Activated CD4-positive, alpha-beta T cell treated with anti-CD3 and anti-CD28 coated beads, Interleukin-2, amount 50 U/mL, for 16 hours (primary cell): ENCODE measurements at places on chromosomes 7 and 10.

- DNase-seq = no peak
These were observed 91.4 kb downstream of the ZMIZ1 start for GRCh38 chr10:79160191-79160590.

GRCh38 chr10:7231509-7232414, 179.1 kb downstream of the SFMBT2 start:
- no peak for DNase-seq

- DNase-seq = no peak
These were observed at the start of gene LRRC17 for GRCh38 chr7:102912742-102913141. Gene LRRC17, plus strand, starts transcription at chr7:102913000. Its CDS starts 20,914 bp downstream, at chr7:102933914.

- DNase-seq = no peak
These were observed 495 bp upstream of the SDHAF3 start for GRCh38 chr7:97117035-97117371.

DNA sequence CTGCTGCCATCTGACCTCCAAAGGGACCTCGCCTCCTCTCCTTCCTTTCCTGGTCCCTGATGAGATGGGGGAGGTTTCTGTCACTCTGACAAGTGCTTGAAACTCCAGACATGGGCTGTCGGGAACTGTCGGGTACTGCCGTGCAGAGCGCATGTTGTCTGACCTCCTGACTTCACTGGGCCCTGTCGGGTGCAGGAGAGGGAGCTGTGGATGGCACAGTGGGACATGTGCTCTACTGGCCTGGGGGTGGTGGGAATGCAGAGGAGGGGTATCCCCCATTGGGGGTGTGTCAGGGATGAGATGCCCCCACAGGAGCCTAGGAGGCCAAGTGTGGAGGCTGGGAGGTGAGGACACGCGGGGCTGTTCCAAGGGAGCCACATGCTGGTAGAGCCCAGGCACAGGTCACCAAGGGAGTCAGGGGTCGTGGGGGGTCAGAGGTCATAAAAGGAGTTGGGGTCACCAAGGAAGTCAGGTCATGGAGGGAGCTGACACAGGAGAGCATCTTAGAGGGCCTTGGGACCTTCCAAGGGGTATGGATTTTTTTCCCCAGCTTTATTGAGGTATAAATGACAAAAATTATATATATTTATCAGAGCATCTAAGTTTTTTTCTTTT, 30.9 kb downstream of the TMEM120A start:
- no peak for DNase-seq
